Pons (tissue), 1 donor: ENCODE measurements at places on chromosomes 5 and 9.
A peak's percentile ranks its signal among the peaks of the same experiment; 100 is the strongest.

GRCh38 chr9:83588256-83588655 is 34.7 kb upstream of the IDNK start:
- no peak for DNase-seq

GRCh38 chr5:123855609-123856008 is 343.6 kb downstream of the CSNK1G3 start:
- DNase-seq: no peak

DNA sequence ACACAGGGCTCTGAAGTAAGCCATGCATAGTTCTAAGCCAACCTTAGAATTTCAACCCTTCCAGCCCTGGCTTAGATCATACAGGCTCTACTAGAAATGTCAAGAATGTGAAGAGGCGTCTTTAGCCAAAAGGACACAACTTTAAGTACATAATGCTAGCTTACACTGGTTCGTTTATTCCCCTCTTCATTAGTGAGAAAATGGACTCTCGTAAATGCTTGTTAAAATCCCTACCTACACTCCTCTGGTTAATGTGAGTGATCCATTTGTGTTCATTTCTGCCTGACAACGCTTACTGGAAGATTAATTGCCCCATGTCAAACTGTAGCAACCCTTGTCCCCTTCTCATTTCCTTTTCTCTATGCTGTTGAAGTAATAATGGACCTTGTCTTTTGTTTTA is 149.3 kb upstream of the POU5F2 start:
- DNase-seq: no peak

DNA sequence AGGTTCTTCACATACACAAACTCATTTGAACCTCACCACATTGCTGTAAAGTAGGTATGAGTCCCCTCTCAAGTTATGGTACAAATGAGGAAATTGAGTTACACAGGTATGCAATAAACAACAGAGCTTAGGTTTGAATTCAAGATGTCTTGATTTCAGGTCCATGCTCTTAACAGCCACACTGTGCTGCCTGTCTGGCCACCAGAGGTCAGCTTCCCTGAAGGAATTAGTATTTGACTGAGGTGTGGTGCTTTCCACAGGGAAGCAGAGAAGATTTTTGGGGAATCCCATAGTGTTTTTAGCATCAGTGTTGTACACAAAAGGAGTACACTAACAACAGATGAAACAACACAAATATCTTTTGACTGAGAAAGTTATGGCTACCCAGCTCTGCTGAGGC is 94.4 kb upstream of the ITGA1 start:
- DNase-seq: peak; percentile 22

DNA sequence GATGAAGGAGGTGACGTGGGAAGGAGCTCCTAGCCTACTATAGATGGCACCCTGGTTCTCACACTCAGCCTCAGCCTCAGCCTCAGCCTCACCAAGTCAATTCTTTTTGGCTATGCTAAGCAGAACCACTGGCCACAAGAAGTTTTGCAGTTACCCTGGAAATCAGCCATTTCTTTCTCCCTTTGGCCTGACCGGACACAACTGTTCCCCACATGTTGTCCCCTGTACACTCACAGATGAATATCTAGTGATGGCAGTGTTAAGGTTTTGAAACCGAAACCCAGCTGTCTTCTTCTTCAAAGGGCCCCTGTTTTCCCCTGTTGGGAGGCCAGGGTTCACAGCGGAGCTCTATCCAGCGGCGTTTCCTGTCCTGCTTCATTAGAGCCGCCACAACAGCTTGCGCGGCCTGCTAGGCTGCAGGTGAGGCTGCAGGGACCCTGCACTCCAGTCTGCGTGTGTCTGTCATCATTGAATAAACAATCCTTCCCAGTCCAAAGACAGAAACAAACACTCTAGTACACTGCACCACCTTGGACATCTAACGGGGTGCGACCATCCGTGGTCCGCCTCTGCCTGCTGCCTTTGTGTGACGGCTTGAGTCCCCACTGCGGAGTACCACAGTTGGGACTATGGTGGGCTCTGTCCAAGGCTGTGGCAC is 250.5 kb downstream of the DENND1A start:
- no peak for DNase-seq

DNA sequence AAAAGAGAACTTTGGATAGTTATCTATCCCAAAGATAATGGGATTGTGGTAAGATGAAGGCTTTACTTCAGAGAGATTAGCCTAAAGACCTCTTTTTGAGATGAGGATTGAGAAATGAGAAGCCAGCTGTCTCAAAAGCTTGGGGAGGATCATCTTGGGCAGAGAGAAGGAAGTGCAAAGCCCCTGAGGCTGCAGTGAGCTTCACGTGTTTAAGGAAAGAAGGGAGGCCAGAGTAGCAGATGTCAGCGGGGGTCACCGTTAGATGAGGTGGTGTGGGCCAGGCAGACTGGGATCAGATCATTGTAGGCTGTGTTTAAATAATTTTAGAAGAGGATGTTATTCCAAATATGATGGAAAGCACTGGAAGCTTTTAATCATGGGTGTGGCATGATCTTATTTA is 270.1 kb downstream of the ARHGEF28 start:
- no peak for DNase-seq

- no peak for DNase-seq
These were observed 1267.5 kb upstream of the CDH9 start for GRCh38 chr5:28305891-28306290.

DNA sequence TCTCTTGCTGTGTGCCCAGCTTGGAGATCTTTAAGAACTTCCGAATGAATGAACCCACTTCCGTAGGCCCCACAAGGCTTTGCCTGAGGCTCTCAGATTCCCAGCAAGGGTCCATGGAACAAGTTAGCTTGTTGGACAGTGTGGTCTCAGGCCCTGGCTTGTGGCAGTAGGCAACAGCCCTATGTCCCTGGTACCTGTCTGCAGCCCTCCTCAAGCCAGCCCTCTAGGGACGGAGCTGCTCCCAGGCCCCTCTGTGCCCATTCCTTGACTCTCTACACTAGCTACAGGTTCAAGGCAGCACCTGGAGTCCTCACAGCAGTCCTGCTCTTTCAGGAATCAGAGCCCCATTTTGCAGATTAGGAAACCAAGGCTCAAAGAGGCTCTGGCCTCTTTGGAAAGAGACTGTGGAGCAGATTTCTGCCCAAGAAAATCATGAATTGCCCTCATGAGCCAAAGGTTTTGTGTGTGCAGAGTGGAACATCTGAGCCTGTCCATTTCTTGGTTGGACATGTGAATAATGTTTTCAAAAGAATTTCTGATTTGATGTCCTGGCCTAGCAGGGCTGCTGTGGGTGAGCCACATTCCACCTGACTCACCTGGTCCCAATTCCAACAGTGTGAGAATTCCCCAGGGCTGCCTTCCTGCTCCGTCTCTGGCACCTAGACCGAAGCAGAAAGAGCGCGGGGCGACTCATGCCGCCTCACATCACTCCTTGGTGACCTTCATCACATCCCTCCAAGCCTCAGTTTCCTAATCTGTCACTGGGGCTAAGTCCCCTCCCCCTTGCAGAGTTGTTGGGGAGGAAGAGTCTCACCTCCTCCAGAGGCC is 131.7 kb downstream of the BARX1 start:
- no peak for DNase-seq

DNA sequence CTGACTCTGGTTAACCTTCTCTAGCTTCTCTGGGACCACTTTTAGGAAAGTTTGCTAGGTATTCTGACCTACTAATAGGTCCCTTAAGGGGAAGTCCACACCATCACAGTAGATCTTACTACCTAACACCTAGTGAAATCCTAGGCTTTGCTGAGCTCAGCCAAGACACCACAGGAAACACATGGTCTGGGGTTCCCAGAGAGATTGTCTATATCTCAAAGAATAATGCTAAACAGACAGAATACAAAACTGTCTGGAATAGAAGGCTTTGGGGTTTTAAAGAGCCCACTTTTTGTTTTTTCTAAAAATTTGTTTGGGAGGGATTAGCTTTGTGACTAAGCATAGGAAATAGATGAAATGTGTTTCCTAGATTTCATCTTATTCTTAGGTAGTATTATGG is 395.1 kb downstream of the ARHGEF28 start:
- no peak for DNase-seq

DNA sequence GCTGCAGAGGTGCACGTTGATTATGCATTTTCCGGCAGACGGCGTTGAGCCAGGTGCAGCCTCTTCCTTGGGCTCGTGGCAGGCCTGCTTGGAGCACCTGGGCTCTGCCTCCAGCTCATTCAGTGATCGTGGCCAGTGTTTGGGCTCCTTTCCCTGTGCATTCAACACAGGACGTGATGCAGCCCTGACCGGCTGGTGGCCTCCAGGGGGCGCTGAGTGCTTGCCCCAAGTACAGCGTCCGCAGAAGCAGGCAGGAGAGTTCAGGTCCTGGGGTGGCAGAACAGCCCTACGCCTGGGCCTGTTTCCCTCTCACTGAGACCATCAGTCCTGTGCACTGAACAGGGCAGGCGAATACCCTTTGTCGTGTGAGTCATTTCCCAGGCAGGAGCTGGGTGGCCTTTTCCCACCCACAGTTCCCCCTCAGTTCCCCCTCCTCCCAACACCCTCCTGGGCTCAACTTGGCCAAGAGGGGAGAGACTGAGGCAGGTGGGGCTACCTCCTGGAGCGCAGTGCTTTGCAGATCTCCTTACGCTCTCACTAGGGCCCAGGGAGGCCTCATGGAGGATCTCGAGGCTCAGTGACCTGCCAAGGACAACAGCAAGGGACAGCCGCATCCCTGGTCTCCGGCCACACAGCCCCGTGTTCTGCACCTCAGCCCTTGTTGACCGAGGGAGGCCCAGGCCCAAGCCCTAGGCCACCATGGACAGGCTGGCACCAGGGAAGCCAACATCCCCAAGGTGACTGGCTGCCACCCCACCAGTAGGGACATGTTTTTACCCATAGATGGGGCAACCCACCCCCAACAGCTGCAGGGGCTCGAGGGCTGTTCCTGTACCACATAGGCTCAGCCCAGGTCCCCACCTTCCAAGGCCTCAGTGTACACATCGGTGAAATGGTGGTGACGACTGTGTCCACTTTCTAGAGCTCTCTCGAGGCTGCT is 52.9 kb downstream of the LRSAM1 start:
- peak; percentile 66 for DNase-seq

DNA sequence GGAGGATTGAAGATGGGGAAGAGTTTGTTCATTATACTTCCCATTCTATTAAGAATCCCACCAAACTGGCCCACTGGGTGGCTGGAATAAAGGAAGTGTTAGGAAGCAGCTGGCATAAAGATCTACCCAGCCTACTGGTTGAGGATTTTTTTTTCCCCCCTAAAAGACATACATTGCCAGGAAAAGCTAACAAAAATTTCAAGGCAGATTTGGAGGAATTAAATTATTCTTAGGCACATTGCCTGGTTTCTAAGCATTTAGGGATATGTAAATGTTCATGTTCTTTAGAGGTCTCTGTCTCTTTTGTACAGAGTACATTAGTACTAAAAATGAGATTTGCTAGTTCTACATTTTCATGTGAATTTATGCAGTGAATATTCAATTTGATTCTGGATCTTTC is 8.3 kb downstream of the PIK3R1 start:
- DNase-seq: no peak

- peak; percentile 39 for DNase-seq
These were observed 314.2 kb downstream of the ARHGAP26 start for GRCh38 chr5:143084407-143084806.

DNA sequence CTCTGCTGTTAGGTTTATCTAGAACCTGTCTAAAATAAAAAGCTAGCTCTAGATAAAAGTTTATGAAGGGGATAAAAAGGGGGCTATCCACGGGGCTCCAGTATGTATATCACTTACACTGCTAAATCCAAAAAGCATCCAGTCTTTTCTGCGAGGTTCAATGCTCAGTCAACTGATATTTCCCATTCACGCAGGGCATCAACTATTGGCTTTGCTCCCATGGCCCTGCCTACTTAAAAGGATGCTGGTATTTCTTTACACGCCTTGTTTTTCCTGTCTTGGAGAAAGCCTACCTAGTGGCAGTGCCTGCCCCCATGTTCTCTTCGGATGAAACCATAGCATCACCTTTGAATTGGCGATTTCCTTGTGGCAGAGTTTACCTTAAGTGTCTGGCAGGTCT is 8.1 kb downstream of the SPRY4 start:
- no peak for DNase-seq

GRCh38 chr5:17005107-17005828 is 69.2 kb upstream of the MYO10 start:
- DNase-seq: no peak

GRCh38 chr5:163437011-163437308 is 435 bp upstream of the CCNG1 start:
- no peak for DNase-seq

DNA sequence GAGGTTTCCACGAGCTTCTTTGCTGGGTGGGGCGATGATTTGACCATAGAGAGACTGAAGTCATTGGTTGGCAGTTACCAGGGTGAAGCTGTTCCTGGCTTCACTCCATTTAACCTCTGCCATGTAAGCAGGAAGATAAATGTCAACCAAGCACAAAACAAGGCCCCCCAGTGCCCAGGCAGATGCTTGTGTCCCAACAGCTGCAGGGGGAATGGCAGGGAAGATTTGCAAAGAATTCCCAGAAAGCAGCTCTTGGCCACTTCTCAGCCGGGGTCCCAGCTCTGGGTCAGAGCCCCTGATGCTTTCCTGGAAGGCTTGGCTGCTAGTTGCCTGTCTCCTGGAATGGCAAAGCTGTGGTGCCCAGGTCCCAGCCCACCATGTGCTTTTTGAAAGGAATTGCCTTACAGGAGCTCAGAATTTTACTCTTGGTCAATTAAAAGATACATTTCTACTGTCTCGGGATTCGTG is 383.4 kb downstream of the ENC1 start:
- DNase-seq: no peak

- DNase-seq: no peak
These were observed 112.7 kb downstream of the NTRK2 start for GRCh38 chr9:84781931-84782866.

DNA sequence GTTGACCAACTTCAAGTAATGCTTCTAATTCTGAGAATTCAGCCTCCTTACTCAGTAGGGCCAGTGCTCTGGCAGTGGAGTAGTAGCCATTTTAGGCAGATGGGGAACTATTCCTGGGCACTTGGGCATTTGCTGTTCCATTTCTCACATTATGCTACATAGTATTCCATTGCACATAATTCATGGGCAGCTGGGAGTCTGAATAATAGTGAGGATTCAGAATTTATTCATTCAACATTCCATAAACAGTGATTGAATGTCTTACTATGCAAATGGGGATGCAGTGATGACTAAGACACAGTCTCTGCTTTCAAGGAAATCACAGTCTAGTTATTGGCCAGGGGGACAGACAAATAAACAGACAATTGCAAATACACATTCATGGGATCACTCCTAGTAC is 301.0 kb upstream of the KCNN2 start:
- no peak for DNase-seq

GRCh38 chr9:130714586-130715110 is 21.1 kb downstream of the EXOSC2 start:
- no peak for DNase-seq

GRCh38 chr9:135906291-135907005 is 898 bp downstream of the CAMSAP1 start:
- peak; percentile 53 for DNase-seq

- DNase-seq: no peak
These were observed 30.7 kb downstream of the OR2V1 start for GRCh38 chr5:181100121-181100875.
